Stromal cell of bone marrow (primary cell): ENCODE measurements at places on chromosomes 5 and 9.

DNA sequence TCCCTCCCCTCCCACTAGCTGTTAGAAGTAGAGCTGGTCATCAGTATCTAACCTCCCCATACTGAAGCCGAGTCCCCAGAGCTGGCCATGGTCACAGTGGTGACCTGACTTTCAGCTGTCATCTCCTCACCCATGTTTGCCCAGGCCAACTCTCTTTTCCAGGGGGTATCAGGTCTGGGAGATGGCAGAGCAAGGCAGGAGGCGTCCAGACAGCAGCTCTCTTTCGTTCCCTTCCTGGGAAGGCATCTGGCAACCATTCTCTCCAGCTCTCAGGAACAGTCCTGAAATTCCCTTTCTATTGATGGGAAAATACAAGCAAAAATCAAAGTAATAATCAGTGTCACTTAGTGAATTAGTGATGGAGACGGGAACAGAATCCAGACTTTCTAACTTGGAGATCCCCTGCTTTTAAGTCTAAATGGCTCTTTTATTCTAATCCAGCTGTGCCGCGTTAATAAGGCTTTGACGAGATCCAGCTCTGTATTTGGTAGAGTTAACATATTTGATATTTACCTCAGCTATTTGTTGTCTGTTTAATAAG is 21.3 kb upstream of the AOPEP start:
- DNase-seq, result no peak

GRCh38 chr9:120381839-120382238 is 198.1 kb downstream of the CDK5RAP2 start:
- DNase-seq, result no peak

DNA sequence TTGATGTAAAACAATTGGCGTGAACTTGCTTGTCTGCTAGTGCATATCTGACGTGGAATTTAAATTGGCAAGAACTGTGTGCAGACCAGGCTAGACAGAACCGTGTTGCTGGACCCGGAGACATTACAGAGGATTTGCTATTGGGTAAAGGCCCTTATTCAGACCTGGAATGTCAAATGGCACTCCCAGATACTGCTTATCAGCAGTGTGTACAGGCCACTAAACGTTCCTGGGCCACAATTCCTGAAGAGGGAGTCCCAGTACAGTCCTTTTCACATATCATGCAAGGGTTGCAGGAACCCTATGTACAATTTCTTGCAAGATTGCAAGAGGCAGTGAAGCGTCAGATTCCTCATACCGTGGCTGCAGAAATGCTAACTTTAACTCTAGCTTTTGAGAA is 13.5 kb upstream of the MCCC2 start:
- no peak for DNase-seq

DNA sequence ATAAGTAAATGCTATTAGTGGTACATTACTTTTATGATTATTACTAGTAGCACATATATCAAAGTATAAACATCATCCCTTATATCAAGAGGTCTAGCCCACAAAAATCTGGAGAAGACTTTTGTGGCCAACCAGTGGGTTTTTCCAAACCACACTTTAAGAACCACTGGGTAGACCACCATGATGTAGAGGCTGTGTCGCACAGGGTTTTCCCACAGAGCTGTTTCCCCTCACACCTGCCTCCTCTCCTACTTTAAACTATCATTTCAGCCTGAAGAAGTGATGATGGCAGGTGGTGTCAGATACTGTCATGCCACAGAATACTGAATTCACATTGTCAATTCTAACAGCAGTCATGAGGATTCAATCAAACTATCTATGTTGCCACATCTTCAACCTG is 109.2 kb downstream of the FBXW11 start:
- no peak for DNase-seq

DNA sequence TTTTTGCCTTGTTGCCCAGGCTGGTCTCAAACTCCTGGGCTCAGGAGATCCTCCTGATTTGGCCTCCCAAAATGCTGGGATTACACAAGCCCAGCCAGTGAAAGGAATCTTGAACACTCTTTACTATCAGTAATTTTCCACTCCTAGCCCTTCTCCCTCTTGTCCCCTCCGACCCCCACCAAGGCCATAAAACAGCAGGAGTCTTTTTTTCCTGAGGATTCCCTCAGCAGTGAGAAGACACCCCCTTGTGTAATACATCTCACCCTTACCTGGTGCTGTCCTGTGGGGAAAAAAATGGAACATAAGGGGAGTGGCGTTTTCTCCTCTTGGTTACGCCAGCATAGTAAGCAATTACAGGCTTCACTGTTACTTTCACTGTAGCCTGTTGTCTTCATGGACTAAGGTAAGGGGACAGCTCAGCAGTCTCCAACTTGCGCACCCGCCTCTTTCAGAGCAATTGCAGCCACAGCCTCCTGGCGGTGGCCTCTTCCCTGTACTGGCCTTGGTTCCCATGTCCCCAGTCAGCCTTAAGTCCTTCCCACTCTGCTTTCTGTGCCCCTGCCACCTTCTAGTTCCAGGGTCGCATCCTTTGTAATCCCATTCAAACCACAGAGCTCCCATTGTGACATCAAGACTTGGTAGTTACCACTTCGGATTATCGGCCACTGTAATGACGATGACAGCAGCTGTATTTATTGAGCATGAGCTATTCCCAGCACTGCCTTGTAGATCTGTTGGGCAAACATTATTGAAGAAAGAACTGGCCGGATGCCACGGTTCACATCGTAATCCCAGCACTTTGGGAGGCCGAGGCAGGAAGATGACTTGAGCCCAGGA is 10.0 kb downstream of the NAIF1 start:
- no peak for DNase-seq

DNA sequence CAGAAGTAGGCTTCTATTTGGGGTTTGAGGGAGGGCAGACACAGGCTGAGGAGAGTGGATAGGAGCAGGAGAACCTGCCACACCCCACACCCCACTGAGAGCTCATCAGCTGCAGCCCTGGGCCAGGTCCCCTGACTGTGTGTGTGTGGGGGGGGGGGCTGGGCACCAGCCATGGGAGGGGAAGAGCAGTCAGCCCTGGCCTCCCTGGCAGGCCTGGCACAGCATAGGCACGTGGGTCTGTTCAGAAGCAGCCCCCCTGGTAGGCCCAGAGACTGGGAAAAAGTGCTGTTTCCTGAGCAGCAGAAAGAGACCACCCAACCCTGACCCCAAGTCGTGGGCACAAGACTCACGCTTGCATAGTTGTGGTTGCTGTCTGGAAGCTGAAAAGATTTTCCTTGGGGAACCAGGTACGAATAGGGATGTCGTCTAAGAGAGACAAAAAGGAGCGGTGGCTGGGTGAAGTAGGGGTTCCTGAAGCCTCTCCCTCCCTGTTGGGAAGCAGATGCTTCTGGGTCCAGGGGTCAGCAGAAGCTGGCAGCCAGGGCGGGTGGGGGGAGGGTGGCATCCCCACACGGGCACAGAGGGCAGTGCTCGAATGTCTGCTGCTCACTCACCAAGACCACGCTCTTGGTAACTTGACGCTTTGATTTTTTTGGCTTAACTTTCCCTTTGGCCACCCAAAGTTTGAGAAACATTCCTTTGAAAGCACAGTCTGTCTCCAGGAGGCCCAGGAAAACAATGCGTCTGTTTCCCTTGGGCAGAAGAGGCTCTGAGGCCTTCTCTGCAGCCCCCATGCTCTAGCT is 2.9 kb downstream of the NSMF start:
- DNase-seq, result peak; percentile 46

- no peak for DNase-seq
These were observed 3.0 kb downstream of the LAMC3 start for GRCh38 chr9:131012023-131012334.
